Stimulated activated CD4-positive, alpha-beta T cell treated with anti-CD3 and anti-CD28 coated beads, Interleukin-1b, Interleukin-23, amount 100 ng/mL, for 4 hours (primary cell): ENCODE measurements at places on chromosomes 6 and 20.

DNA sequence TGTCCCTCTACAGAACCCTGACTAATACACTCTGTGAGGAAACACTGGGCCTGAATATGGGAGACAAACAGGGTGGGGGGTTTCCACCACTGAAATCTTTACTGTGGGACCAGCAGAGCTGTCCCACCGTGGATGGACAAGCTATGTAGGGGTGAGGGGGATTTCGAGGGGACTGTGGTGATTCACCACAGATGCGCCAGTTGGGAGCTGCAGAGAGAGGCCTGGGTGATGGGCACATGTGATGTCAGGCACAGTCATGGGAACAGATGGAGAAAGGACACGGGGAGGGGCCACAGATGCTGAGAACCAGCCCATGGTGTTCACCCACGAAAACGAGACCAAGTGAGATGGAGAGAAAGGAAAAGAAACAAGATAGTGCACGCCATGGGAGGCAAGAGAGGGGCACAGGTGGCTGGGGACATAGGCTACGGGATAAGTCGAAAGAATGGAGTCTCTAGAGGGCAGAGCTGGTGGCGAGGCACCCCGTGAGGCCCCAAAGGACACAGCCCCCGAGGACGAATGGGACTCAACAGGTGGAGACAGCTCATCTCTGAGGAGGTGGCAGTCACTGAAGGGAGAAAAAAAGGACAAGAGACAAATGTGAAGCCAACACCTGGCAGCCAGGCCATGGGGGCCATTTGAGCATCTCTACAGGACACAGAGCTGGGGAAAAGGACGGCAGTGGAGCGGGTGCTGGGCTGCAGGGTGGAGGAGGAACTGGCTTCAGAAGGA is 10.5 kb upstream of the RAMACL start:
- no peak for DNase-seq

DNA sequence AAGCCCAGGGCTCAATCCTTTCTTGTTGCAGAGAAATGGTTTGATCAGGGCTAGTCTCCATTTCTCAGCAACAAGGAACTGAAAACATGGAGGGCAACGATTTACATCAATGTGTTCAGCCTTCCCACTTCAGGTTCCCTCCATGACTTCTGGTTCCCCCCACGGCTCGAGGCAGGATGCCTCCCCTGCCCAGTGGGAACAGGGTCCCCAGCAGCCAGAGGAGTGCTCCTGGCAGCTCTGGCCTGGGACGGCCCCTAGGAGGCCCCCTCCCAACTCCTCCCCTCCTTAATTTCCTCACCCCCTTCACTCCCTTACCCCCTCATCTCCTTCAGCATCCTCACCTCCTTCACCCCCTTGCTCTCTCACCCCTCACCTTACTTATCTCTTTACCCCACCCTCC is 283.8 kb downstream of the CDC5L start:
- no peak for DNase-seq

DNA sequence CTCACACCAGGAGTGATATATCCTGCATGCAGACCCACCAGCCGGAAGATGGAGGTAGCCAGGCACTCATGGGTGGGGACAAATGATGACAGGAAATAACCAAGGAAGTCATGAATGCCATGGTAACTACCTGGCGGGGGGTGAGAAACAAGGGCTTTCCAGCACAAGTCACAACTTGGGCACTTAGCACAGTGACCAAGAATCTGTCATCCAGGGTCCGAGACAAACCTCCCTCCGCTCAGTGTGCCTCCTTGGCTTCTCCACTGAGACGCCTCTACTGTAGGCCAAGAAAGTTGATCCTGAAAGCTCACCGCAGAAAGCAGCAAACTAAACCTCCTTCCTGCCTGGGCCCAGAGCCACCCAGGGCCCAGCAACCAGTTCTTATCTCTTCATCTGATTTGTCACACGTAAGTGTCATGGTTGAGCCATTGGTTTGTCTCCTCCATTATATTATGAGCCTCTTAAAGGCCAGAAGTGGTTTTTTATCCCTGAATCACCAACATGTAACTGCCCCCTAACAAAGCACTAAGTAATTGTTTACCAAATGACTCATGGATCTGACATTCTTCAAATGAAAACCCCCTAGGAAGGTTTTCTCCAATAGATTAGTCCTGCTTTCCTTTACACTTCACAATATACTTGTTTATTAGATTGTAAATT is 84.3 kb upstream of the TAB2 start:
- no peak for DNase-seq

DNA sequence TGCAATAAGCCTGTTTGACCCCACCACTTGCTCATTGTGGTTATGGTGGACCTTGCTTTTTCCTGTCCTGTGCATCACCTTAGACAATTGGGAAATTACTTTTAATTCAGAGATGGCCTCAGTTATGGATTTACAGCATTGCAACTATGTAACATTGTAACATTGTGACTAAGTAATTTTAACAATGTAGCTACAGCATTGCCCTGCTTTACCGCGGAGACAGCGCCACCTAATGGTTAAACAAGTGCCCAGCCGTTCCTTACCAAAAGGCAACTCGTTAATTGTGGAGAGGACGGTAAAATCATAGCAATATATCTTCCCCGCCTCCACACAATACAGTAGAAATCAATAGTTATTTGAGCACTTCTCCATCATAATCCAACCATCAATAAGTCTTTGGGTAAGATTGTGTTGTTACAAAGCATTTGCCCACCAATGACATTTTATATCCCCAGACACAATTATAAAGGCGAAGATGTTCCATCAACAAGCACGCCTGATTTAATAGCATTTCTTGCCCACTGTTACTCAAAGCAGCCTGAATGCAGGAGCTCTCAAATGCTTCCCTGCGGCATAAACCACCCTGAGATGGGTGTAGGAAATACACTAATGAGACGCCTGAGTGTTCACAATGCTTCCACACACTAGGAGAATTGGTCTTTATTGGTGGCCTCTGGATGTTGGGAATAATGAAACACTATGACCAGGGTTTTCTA is 93.7 kb downstream of the PROKR2 start:
- DNase-seq, result peak; percentile 31

DNA sequence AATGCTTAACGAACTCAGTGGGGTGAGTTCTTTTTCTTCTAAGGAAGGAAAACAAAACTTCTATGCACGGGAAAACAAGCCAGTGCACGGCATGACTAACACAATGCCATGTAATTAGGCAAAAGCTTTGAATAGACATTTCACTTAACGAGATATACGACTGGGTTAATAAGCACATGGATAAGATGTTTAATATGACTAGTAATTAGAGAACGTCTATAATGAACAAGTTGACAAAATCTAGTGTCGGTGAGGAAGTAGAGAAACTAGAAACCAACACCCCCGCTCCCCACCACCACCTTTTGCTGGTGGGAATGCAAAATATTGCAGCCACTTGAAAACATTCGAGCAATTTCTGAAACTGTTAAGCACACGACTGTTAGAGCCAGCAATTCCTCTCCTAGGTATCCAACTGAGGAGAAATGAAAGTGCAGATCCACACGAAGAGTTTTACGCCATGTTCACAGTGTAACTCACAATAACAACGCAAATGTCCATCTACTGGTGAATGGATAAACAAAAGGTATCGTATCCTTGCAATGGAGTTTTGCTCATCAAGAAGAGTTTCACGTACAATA is 644.9 kb upstream of the AGPAT4 start:
- no peak for DNase-seq

DNA sequence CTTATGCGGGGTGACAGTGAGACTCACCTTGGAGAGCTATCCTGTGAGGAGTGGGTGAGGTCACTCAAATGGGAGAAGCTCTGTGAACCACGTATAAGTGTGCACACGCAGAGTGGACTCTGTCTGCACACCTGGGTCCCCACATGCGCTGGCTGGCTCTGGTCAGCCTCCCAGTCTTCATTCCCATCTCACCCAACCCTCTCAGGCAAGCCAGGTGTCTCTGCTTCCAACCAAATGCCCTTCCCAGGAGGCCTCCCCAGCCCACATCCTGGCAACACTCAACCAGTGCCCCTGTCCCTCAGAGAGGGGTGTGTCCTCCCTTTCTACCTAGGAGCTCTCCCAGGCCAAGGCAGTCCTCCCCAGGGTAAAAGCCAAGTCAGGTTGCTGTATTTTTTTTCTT is 8.0 kb upstream of the PI16 start:
- no peak for DNase-seq

GRCh38 chr6:143698759-143699429 is 21.1 kb downstream of the PHACTR2 start:
- no peak for DNase-seq

GRCh38 chr20:63080811-63081210 is 74.0 kb upstream of the BHLHE23 start:
- DNase-seq, result no peak

DNA sequence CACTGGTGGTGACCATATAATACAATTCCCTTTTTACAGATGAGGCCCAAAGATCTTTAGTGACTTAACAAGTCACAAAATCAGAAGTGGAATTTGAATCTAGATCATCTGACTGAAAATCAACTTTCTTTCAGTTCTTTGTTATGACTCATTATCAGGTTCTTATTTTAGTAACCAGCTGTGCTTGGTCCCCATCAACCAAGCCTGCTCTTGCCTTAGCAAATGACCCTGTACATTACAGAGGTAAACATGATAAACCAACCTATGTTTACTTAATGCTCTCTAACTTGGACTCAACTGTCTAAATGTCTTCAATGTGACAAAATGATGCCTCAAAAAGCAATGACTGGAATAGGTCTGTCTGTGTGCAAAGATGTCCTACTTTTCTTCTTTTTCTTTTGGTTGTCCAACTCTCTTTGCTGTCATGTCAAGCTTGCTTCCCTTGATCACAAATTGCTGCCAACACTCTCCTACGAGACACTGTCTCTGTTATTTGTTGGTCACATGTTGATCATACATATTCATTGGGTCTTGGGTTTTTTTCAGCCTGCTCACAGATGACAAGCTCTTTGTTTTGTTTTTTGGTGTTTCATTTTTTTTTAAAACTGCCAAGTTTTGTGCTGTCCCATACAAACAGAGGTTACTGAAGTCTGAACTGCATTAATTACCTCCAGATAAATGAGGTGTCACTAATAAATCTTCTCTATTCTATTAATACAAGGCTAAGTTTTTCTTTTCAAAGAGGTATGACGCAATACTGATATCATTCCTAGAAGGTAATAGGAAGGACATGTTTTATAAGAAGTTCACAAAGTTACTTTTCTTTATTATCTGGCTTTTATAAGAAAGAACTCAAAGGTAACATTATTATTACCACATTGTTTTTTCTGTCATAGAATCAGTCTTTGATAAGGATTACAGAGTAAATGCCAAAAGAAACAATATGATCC is 62.2 kb upstream of the PLN start:
- no peak for DNase-seq

GRCh38 chr20:4550740-4551139 is 171.0 kb upstream of the PRND start:
- DNase-seq, result no peak

- DNase-seq, result no peak
Measured at GRCh38 chr6:10309457-10310329, 105.2 kb downstream of the TFAP2A start.

DNA sequence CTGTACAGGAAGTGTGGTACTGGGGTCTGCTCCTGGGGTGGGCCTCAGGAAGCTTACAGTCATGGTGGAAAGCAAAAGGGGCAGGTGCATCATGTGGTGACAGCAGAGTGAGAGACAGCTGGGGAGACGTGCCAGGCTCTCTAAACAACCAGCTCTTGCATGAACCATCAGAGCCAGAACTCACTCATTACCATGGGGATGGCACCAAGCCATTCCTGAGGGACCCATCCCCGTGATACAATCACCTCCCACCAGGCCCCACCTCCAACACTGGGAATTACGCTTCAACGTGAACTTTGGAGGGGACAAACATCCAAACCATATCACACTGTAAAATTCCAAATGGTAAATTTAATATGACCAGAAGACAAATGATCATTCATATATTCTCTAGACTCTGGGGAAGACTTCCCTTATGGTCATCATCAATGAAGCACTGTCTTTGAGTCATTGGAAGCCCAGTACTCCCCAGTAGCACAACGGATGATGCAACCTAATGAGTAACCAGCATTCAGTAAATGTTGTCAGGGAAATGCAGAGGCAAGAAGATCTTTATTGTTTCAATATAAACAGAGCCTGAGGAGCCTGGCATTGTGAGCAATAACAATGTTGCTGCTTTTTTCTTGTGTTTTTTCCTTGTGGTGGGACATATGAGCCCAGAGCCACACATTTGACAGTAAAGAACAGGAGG is 48.2 kb upstream of the RALY start:
- DNase-seq, result no peak

DNA sequence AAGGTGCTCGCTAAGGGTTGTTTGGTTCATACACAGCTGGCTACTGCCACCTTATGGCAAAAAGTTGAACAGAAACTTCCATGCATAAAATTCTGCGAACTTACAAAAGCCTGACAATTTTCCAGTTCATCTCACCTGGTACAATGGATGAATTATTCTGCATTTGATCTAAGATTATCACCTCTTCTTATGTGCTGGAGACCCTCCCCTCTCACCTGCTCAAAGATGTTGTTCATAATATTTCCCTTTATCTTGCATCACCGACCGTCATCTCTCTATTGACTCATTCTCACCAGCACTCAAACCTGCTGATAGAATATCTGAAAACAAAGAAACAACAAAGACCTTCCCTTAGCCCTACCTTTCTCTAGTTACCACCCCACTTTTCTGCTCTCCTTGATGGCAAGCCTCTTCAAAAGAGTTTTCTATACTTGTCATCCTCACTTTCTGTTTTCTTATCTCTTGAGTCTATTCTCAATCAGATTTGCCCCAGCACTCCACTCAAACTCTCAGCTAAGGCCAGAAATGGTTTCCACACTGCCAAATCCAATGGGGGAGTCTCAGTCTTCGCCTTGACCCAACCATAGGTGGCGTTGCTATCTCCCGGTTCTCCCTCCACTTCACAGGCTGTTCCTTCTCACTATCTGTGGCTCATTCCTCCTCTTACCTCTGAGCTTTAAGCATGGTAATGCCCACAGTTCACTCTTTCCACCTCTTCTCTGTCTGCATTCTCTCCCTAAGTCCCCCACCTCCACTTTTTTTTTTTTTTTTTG is 25.8 kb downstream of the SNRNP48 start:
- DNase-seq, result no peak

DNA sequence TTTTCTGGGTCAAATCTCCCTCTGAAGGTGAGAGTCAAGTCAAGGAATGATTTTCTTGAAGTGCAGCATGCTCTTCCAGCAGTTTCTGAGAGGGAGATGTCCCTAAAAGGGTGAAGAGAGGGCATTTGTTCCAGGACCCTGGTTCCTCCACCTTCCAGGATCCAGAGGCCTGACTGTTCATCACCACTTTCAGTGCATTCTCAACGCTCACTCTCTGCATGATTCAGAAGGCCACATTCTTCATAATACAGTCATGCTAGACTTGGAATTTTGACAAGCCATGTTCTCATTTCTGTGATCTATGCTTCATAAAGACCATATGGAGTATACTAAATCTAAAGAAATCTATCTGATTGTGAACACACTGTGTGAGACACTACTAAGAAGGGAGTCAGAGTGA is 85.1 kb downstream of the PDE7B start:
- no peak for DNase-seq

- no peak for DNase-seq
Measured at GRCh38 chr6:6701864-6702263, 113.3 kb downstream of the LY86 start.
